Cardiac fibroblast (primary cell): ENCODE measurements at places on chromosomes 2 and 18.

GRCh38 chr2:234448506-234449184, 48.2 kb downstream of the ARL4C start:
- no peak for DNase-seq

- DNase-seq = peak; percentile 44
Observed at GRCh38 chr2:88903749-88904353, 212.4 kb downstream of the RPIA start.

DNA sequence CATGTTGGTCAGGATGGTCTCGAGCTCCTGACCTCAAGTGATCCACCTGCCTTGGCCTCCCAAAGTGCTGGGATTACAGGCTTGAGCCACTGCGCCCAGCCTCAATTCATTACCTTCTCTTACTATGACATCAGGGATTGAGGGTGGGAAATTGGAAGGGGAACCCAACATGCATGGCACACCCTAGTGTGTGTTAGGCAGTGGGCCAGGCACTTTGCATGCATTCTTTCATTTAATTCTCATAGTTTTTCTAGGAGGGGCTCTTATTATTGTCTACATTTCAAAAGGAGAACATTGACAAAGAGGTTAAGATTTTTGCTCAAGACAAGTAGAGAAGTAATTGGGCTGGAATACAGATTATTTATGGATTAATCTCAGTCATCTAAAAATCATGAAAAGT, 10.9 kb upstream of the DNAJB2 start:
- no peak for DNase-seq

GRCh38 chr2:149363958-149364357, 33.6 kb downstream of the LYPD6 start:
- no peak for DNase-seq

DNA sequence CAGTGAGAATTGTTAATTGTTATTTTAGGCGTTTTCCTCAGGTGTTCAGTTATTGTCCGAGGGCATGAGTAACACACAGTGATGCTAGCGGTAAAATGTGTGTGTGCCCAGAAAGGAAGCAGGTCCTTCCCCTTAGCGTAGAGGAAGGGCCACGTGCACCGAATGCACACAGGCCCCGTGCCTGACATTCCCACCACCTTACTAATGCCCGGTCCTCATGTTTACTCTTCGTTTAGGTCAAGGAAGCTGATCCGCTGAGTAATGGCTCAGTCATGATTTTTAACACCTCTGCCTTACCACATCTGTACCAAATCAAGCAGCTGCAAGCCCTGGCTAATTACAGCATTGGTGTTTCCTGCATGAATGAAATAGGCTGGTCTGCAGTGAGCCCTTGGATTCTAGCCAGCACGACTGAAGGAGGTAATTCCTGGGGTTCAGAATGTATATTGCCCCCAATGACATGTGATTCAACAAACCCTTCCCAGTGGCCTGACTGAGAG, 76.7 kb downstream of the MERTK start:
- peak; percentile 70 for DNase-seq
